GOT3 (cell line): ENCODE measurements at places on chromosomes 3 and 15.

GRCh38 chr15:62591842-62592838 is 427.1 kb upstream of the C2CD4B start:
- DNase-seq, result no peak

DNA sequence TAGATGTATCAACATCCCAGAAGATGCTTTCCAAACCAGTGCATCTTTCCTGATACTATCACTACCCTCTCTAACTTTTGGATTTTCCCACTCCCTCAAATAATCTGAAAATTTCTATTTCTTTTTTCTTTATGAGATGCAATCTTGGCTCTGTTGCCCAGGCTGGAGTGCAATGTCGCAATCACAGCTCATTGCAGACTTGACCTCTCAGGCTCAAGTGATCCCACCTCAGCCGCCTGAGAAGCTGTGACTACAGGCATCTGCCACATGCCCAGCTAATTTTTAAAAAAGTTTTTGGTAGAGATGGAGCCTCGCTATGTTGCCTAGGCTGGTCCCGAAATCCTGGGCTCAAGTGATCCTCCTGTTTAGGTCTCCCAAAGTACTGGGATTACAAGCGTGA is 239.7 kb downstream of the SUCLG2 start:
- DNase-seq, result no peak

- no peak for DNase-seq
These were observed 16.7 kb upstream of the DENND6A start for GRCh38 chr3:57709559-57709958.

DNA sequence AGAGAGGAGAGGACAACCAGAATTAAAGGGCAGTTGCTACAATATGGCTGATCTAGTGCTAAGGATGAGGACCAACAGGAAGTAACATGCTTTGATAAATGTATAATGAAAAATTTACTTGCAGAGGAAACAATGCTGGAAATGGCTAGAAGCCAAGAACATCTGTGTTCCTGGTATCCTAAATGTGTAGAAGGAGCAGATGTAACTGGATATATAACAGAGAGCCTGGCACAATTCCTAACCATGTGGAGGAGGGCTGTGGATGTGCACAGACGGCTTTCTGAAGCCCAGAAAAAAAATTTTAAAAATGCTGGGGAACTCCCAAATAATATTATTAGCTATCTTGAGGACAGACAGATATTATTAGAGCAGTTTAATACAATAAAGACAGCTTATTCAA is 159.4 kb upstream of the GBE1 start:
- no peak for DNase-seq

- DNase-seq, result no peak
These were observed 36.6 kb upstream of the CHL1 start for GRCh38 chr3:159974-160373.

- DNase-seq, result no peak
These were observed 767 bp downstream of the WDR48 start for GRCh38 chr3:39052583-39052982.
